Cardiac atrium fibroblast (primary cell): ENCODE measurements at places on chromosomes 6 and 20. TPM values are rescaled to one million over a fixed set of nuclear protein-coding genes. Genes with fewer than 3 reads are reported as not detected.

Gene LY6G6D
- total RNA-seq, result not detected in 2 replicates

Gene CRISP2
- total RNA-seq, result not detected in 2 replicates

Gene NFS1
- total RNA-seq, result 25.1 and 28.8 TPM in 2 replicates

Gene C20orf204
- 0.18 TPM in 1 of 2 replicates, not detected in the other for total RNA-seq

Gene SLC12A5
- total RNA-seq, result 2.5 TPM in 1 of 2 replicates, not detected in the other

Gene ENPP3
- total RNA-seq, result 0.81 TPM in 1 of 2 replicates, not detected in the other

Gene TNNC2
- not detected in 2 replicates for total RNA-seq

Gene IRF4
- 0.16 TPM in 1 of 2 replicates, not detected in the other for total RNA-seq

Gene C20orf144
- not detected in 2 replicates for total RNA-seq

Gene DHX16
- total RNA-seq, result 24.0 and 29.4 TPM in 2 replicates

Gene GGTLC1
- total RNA-seq, result not detected in 2 replicates

Gene POM121L2
- total RNA-seq, result not detected in 2 replicates

Gene HUS1B
- total RNA-seq, result not detected in 2 replicates

Gene ASIP
- not detected in 2 replicates for total RNA-seq

Gene PKIG
- total RNA-seq, result 72.0 and 74.2 TPM in 2 replicates
